A549 treated with dexamethasone at 1 μM for 4 hours (cell line): ENCODE measurements at places on chromosomes 16 and 17. TPM values are rescaled to one million over a fixed set of nuclear protein-coding genes. Genes with fewer than 3 reads are reported as not detected.

The SEPTIN12 gene
- not detected in 5 replicates for total RNA-seq

The NPIPB2 gene
- total RNA-seq: 1.5 to 4.1 TPM (median 2.9 TPM) in 5 replicates

The EVPLL gene
- not detected in 5 replicates for total RNA-seq

The CIITA gene
- 0.03 to 0.09 TPM (median 0.06 TPM) in 5 replicates for total RNA-seq

The KRT33A gene
- total RNA-seq: not detected in 5 replicates

The MYCBPAP gene
- 0.38 to 0.61 TPM (median 0.54 TPM) in 5 replicates for total RNA-seq

The COX11 gene
- 88.4 to 153 TPM (median 98.5 TPM) in 5 replicates for total RNA-seq

The KRT222 gene
- total RNA-seq: 0.25 to 0.51 TPM (median 0.38 TPM) in 5 replicates

The NGFR gene
- 0.70 to 1.4 TPM (median 0.92 TPM) in 5 replicates for total RNA-seq

The ZG16B gene
- total RNA-seq: 0.60 to 0.98 TPM (median 0.66 TPM) in 5 replicates

The NATD1 gene
- total RNA-seq: 2.6 to 4.4 TPM (median 3.5 TPM) in 5 replicates

The CBX8 gene
- 10.2 to 14.9 TPM (median 13.2 TPM) in 5 replicates for total RNA-seq

The RHBDL3 gene
- 2.6 to 5.0 TPM (median 4.1 TPM) in 5 replicates for total RNA-seq

The B9D1 gene
- total RNA-seq: 38.1 to 44.3 TPM (median 41.2 TPM) in 5 replicates

The ZSCAN10 gene
- total RNA-seq: 0.06 TPM in 1 of 5 replicates, not detected in the others

The NOS2 gene
- total RNA-seq: 0.28 to 0.40 TPM (median 0.33 TPM) in 5 replicates

The PRKCB gene
- 0.17 to 0.23 TPM (median 0.22 TPM) in 5 replicates for total RNA-seq

The JPH3 gene
- total RNA-seq: 1.5 to 2.3 TPM (median 2.1 TPM) in 5 replicates

The SPNS2 gene
- 10.5 to 21.5 TPM (median 17.8 TPM) in 5 replicates for total RNA-seq

The FOXN1 gene
- total RNA-seq: 0.02 to 0.03 TPM (median 0.02 TPM) in 3 of 5 replicates, not detected in the others

The MT1E gene
- not detected in 5 replicates for total RNA-seq

The ZNF276 gene
- 12.5 to 19.7 TPM (median 19.2 TPM) in 5 replicates for total RNA-seq

The FBXW10B gene
- total RNA-seq: 2.0 to 3.7 TPM (median 3.4 TPM) in 5 replicates

The RNF43 gene
- 0.20 to 0.86 TPM (median 0.40 TPM) in 5 replicates for total RNA-seq

The NTN3 gene
- 0.06 TPM in 1 of 5 replicates, not detected in the others for total RNA-seq

The IGSF6 gene
- total RNA-seq: not detected in 5 replicates

The LGALS9B gene
- total RNA-seq: not detected in 5 replicates

The NPB gene
- total RNA-seq: 0.34 to 0.63 TPM (median 0.62 TPM) in 5 replicates

The CXCL16 gene
- 13.7 to 21.8 TPM (median 21.1 TPM) in 5 replicates for total RNA-seq

The CCDC40 gene
- total RNA-seq: 7.0 to 9.4 TPM (median 8.8 TPM) in 5 replicates

The TRAF7 gene
- 34.4 to 68.4 TPM (median 62.9 TPM) in 5 replicates for total RNA-seq

The SOCS1 gene
- 6.6 to 16.5 TPM (median 12.6 TPM) in 5 replicates for total RNA-seq

The LUC7L gene
- total RNA-seq: 35.9 to 49.4 TPM (median 45.7 TPM) in 5 replicates

The CD300LD gene
- not detected in 5 replicates for total RNA-seq

The SNX20 gene
- not detected in 5 replicates for total RNA-seq

The RASL10B gene
- 0.15 to 0.37 TPM (median 0.20 TPM) in 5 replicates for total RNA-seq

The ZNF764 gene
- total RNA-seq: 3.9 to 6.2 TPM (median 5.8 TPM) in 5 replicates

The CCDC144A gene
- 0.58 to 1.7 TPM (median 1.5 TPM) in 5 replicates for total RNA-seq

The MED31 gene
- total RNA-seq: 19.9 to 29.6 TPM (median 25.4 TPM) in 5 replicates

The ZNF205 gene
- total RNA-seq: 11.1 to 15.7 TPM (median 14.3 TPM) in 5 replicates

The HEATR3 gene
- 11.8 to 15.5 TPM (median 13.9 TPM) in 5 replicates for total RNA-seq

The CRYM gene
- total RNA-seq: 1.3 to 2.2 TPM (median 2.1 TPM) in 5 replicates

The CENPN gene
- 61.8 to 116 TPM (median 67.6 TPM) in 5 replicates for total RNA-seq

The XAF1 gene
- 0.04 to 0.08 TPM in 2 of 5 replicates, not detected in the others for total RNA-seq

The SLFN11 gene
- total RNA-seq: 4.0 to 6.8 TPM (median 5.9 TPM) in 5 replicates

The ANKRD40CL gene
- not detected in 5 replicates for total RNA-seq

The TBKBP1 gene
- total RNA-seq: 3.6 to 5.6 TPM (median 4.5 TPM) in 5 replicates

The RGS11 gene
- total RNA-seq: 2.3 to 5.4 TPM (median 3.7 TPM) in 5 replicates

The CHST4 gene
- total RNA-seq: 0.05 TPM in 1 of 5 replicates, not detected in the others

The SLFN12 gene
- 0.06 TPM in 1 of 5 replicates, not detected in the others for total RNA-seq

The NAGS gene
- 1.1 to 1.8 TPM (median 1.3 TPM) in 5 replicates for total RNA-seq

The PIRT gene
- not detected in 5 replicates for total RNA-seq

The KRT28 gene
- not detected in 5 replicates for total RNA-seq

The FAM20A gene
- 0.07 to 0.13 TPM in 2 of 5 replicates, not detected in the others for total RNA-seq

The HBA2 gene
- total RNA-seq: 0.25 to 1.0 TPM (median 0.36 TPM) in 5 replicates

The CES5A gene
- not detected in 5 replicates for total RNA-seq

The OR1A1 gene
- not detected in 5 replicates for total RNA-seq

The SULT1A1 gene
- 5.1 to 6.0 TPM (median 5.4 TPM) in 5 replicates for total RNA-seq
